ENCODE measurements at places on chromosomes 1 and 21. TPM values are rescaled to one million over a fixed set of nuclear protein-coding genes. Genes with fewer than 3 reads are reported as not detected.
A peak's percentile ranks its signal among the peaks of the same experiment; 100 is the strongest.

DNA sequence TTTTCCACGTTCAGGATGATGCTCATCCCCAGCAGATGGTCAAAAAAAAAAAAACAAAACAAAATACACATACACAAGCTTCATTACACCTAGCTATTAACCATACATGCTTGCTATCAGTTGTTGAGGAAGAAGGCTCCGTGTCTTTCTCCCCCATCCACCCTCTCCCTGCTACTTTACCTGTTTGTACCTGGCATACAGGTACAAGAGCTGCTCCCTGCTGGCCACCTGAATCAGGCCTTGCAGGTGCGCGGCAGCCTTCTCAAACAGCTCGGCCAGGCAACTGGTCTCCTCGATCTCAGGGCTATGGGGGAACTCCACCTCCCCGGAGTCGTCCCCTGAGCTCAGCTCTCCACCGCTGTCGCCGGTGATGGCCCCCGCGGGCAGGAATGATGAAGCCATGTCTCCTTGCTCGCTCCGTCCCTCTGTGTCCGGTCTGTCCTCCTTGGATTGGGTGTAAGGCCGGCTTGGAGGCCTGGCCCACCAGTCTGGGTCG, 464 bp downstream of the ACBD6 start:
- no peaks in the 10 kb centered on the region for H3K36me3 ChIP-seq
- no peaks in the 10 kb centered on the region for H3K27me3 ChIP-seq
- H3K27ac ChIP-seq: peak overlapping the region; percentile 87
- H3K4me3 ChIP-seq: peak overlapping the region; percentile 86
- H3K4me1 ChIP-seq: no peaks in the 10 kb centered on the region

GRCh38 chr21:34874684-34875513, 174.2 kb downstream of the RUNX1 start:
- no peak overlapping the region for H3K4me3 ChIP-seq
- H3K27me3 ChIP-seq: no peaks in the 10 kb centered on the region
- peaks cover 3% of the 10 kb centered on the region for H3K36me3 ChIP-seq
- H3K27ac ChIP-seq: no peak overlapping the region
- DNase-seq: no peak

Gene PTP4A2
- total RNA-seq: 174 TPM

- no peak for DNase-seq
- H3K36me3 ChIP-seq: no peaks in the 10 kb centered on the region
- H3K4me3 ChIP-seq: no peak overlapping the region
- no peak overlapping the region for H3K27ac ChIP-seq
These were observed 38.3 kb downstream of the LRRN2 start for GRCh38 chr1:204647114-204647804.

GRCh38 chr1:180428782-180429695, 73.3 kb downstream of the ACBD6 start:
- H3K4me3 ChIP-seq: no peak overlapping the region
- H3K27me3 ChIP-seq: no peaks in the 10 kb centered on the region
- no peaks in the 10 kb centered on the region for H3K36me3 ChIP-seq
- DNase-seq: no peak

GRCh38 chr1:54557671-54558355, 9.8 kb downstream of the ACOT11 start:
- DNase-seq: no peak
- H3K4me3 ChIP-seq: no peak overlapping the region

DNA sequence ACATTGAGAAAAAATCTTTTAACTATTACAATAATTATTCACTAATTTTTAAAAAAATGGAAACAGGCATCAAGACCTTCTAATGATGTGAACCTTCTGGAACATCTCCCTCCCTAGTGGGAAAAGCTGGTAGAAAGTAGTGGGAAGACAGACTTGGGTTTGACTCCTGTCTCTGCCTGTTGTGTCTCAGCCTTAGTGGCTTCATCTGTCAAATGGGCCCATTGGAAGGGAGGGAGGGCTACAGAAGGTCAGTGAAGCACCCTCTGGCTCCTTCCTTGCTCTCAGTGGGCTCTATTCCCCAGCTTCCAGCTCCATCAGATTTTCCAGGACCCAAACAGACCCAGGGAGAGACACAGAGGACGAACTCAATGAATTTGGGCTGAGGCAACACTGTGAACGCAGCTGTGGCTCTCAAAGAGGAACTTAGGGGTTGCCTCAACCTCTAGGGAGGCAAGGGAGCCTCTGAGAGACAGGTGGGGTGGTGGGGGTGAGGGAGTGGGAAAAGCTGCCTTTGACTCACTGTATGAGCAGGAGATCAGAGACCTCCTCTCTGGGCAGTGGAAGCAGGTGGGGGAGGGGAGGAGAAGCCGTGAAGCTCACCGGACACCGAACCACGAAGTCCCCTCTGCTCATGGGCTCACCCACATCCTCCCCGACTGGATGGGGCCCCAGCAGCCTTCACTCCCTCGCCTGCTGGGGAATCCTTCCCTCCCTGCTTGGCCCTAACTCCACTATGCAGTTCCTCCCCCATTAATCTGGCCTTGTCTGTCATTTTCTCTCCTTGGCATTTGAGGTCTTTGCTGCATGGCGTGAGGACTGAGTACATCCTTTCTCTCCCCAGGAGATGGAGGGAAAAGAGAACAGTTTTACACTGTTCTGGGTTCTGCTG, 4.5 kb downstream of the CNR2 start:
- H3K27me3 ChIP-seq: no peaks in the 10 kb centered on the region
- H3K36me3 ChIP-seq: no peaks in the 10 kb centered on the region
- DNase-seq: no peak
- no peak overlapping the region for H3K27ac ChIP-seq
- no peak overlapping the region for H3K4me3 ChIP-seq
